Smooth muscle cell of the pulmonary artery (primary cell): ENCODE measurements at places on chromosomes 5 and 9. TPM values are rescaled to one million over a fixed set of nuclear protein-coding genes. Genes with fewer than 3 reads are reported as not detected.

FREM1 gene
- total RNA-seq, result 0.39 TPM in 1 of 2 replicates, not detected in the other

SLC36A3 gene
- total RNA-seq, result not detected in 2 replicates

CER1 gene
- total RNA-seq, result not detected in 2 replicates

TMEM171 gene
- total RNA-seq, result 1.2 and 1.3 TPM in 2 replicates

GDNF gene
- 0.13 and 0.69 TPM in 2 replicates for total RNA-seq

SIGMAR1 gene
- total RNA-seq, result 72.6 and 108 TPM in 2 replicates

ARAP3 gene
- total RNA-seq, result 4.8 and 11.8 TPM in 2 replicates
